Epithelial cell of prostate (primary cell): ENCODE measurements at places on chromosomes 1 and 21.

- DNase-seq = no peak
Observed at GRCh38 chr1:34418166-34418565, 241.5 kb downstream of the C1orf94 start.

- peak; percentile 74 for DNase-seq
Observed at GRCh38 chr1:227787513-227788270, 27.8 kb upstream of the PRSS38 start.

- no peak for DNase-seq
Observed at GRCh38 chr1:1021010-1021919, 1.3 kb downstream of the AGRN start.

DNA sequence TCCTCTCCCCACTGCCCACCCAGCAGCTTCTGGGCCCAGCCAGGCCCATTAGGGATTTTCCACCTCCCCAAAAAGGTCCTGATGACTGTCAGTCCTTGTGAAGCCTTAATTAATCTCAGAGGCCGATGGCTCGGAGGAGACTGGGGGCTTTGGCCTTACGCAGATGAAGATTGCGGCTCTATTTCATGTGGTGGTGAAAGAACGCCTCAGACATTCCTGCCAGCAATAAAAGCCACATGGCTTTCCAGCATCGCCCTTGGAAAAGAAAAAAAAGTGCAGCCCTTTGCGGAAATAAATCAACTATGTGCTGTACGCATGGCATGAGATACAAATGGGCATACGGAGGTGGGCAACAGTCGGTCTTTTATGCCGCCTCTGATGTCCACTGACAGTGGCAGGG is 6.6 kb upstream of the RUNX3 start:
- no peak for DNase-seq

DNA sequence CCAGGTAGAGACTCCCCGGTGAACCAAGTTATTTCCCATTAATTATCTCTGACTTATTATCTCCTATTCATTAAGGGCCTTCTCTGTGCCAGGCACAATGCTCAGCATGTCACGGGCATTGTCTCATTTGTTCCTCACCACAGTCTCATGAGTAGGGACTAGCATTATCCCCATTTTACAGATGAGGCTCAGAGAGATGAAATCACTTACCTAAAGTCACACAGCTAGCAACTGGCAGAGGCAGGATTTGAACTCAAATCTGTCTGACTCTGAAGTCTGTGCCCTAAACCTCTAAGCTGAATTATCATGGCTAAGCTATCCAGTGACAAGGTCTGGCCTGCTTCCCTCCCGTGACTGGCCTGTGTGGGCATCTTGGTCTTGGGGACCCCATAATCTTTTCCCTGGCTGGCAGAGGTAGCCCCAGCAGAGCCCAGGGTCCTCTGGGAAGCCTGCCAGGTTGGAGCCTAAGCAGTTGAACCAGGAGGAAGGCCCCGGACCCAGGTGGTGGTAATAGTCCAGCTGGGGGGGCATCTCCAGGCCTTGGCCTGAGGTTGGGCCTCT is 4.5 kb downstream of the MAP7D1 start:
- DNase-seq = no peak

GRCh38 chr21:8992731-8993174 is 1528.6 kb upstream of the TPTE start:
- DNase-seq = no peak

GRCh38 chr1:174491606-174492005 is 43.8 kb downstream of the GPR52 start:
- DNase-seq = no peak
